Fibroblast of skin of right quadriceps (primary cell): ENCODE measurements at places on chromosomes 1 and 21.
A peak's percentile ranks its signal among the peaks of the same experiment; 100 is the strongest.

GRCh38 chr1:3630161-3630611, 5.4 kb downstream of the TPRG1L start:
- DNase-seq: no peak

- no peak for DNase-seq
These were observed 16.9 kb downstream of the FAAH start for GRCh38 chr1:46411010-46411405.

- peak; percentile 23 for DNase-seq
These were observed 52.6 kb downstream of the ABCA4 start for GRCh38 chr1:94068096-94068998.

DNA sequence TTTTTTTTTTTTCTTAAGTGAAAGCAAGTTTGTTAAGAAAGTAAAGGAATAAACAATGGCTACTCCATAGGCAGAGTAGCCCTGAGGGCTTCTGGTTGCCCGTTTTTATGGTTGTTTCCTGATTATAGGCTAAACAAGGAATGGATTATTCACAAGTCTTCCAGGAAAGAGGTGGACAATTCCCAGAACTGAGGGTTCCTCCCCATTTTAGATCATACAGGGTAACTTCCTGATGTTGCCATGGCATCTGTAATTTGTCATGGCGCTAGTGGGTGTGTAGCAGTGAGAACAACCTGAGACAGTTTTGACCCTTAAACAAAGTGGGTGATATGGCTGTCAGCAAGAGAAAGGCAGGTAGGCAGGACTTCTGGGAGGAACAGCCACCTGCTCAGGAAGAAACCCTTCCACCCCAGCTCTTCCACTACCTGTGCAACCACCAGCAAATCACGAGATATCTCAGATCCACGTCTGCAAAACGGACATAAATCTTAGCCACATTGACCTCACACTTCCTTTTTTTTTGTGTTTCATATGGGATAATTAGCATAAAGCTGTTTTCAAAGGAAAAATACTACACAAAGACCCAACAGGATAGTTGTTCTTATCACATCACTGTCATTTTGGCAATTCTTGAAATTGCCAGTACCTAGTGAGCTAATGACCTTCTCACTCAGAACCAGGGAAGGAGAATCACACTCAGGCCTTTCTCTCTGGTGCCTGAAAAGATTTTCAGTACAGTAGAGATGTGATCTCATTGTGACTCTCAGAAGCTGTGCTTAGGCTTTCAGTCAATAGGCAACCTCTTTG, 34.8 kb upstream of the DUSP10 start:
- no peak for DNase-seq

DNA sequence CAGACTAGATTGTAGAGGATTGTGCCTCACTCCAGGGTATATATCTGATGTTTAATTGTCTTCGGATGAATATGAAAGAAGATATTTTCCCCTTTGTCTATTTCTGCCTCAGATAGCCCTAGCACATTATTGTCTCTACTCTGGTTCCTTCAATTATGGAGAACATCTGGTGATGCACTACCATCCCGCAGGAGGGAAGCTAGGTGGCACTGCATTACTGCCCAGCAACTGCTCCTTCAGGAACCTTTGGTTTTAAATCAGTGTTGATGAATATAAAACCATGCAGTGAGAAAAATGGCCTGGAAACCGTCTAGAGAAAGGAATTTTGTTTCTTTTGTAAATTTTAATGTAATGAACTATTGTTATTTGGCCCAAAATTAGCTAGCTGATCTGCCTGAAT, 68.5 kb downstream of the GPR88 start:
- DNase-seq: peak; percentile 66

GRCh38 chr1:211549092-211549711, 29.8 kb downstream of the SLC30A1 start:
- no peak for DNase-seq

DNA sequence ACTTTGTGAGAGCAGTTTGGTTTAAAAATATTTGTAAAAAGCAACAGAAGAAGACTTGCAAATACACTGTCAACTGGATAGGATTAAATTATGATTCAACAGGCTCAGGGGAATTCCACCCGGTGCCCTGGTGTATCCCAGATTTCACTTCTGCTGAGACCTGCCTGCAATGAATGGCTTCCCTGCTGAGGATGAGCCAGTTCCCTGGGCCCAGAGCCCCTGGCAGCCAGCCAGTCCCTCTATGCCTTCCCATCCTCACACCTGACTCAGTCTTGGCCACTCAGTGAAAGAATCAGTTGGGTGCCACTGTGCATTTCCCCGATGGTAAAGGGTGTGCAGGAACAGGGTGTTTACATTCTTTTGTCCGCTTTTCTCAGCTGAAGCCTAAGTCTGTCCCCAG, 64.4 kb downstream of the KCTD3 start:
- peak; percentile 38 for DNase-seq

DNA sequence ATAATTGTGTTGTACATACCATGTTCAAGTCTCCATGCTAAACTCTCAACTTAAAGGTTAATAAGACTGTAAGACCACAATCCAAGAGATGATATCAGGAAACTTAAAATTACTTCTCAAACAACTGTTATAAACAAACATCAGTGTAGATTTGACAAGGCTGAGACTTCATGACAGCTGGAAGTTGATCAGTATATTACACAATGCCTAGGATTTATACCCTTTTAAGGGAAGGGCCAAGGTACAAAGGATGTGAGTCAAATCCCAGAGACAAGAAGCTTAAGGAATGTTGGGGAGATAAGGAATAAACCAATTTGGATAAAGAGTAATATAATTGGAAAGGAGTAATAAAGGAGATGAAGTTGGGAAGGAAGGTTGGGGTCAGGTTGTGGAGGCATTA, 98.8 kb downstream of the LBR start:
- no peak for DNase-seq

- peak; percentile 74 for DNase-seq
These were observed 892 bp downstream of the TYW3 start for GRCh38 chr1:74733604-74734484.

DNA sequence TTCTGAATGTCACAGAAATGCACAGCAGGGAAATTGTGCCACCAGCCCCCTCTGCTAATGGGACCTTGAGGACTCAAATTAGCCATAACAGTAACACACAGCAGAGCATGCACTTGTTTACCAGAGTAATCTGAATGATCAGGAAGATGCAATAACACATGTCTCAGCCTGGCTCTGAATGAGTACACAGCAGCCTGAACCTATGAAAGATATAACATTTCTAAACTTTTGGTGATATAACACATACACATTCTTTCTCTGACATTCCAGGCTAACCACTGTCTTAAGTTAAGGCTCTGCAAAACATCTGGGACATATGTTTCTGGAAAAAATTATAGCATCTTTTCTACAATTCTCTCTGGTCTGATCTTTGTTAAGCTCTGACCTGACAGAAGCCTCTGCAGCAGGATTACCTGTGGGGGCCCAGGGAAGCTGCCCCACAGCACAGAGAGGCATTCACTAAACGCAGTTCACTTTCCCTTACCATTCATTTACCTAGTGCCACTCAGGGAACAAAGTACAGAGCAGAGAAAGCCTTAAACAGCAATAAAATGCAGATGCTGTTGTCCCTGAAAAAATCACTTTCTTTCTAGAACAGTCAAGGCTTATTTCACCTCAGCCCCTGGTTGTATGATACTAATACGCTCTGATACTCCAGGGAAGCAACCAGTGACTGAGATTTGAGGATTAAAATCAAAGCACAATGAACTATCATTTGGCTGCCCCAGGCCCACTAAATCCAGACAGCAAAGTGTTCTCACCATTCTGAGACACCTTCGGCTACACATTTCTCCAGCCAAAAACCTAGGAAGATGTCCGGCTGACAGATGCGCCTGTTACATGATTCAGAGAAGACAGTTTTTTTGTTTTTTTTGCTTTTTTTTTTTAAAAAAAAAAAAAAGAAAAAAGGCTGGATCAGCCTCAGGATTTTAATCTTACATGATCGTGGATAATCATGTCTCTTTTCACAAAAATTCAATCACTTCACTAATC, 54.0 kb upstream of the CNN3 start:
- peak; percentile 75 for DNase-seq

- DNase-seq: no peak
These were observed 492 bp upstream of the PGM1 start for GRCh38 chr1:63592536-63593302.

GRCh38 chr1:13517193-13517812, 3.5 kb upstream of the LRRC38 start:
- DNase-seq: no peak

GRCh38 chr1:96688767-96689166, 32.8 kb upstream of the PTBP2 start:
- no peak for DNase-seq

DNA sequence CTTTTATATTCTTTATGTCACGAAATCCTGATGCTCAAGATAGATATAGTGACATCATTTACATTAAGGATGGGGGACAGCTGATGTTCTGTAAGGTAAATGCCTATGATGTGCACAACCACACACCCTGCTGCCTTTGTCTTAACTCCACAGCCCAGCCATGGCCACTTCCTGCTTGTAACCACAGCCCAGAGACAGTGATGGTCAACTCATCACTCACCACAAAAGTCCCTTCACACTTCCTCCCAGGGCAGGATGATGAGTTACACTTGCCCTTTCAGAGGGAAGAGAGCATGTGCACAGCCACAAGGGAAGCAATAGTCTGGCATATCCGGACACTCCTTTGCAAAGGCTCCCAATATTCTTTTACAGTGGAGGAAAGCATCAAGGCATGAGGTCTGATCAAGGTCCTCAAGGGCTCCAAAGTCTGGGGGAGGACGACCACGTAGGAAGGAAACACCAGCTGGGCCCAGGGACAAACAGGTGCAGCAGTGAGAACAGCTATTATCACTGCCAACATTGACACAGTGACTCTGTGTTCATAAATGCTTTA, 53.8 kb downstream of the PLPP3 start:
- peak; percentile 46 for DNase-seq

GRCh38 chr1:55916481-55916880, 662.9 kb downstream of the PLPP3 start:
- DNase-seq: peak; percentile 37

GRCh38 chr1:168535536-168535935, 8.3 kb downstream of the XCL2 start:
- DNase-seq: no peak

GRCh38 chr1:89939059-89939570, 55.8 kb upstream of the ZNF326 start:
- DNase-seq: no peak

- no peak for DNase-seq
These were observed 453.3 kb downstream of the COL11A1 start for GRCh38 chr1:102655034-102655433.

GRCh38 chr1:97488530-97488929, 432.3 kb downstream of the DPYD start:
- DNase-seq: no peak

DNA sequence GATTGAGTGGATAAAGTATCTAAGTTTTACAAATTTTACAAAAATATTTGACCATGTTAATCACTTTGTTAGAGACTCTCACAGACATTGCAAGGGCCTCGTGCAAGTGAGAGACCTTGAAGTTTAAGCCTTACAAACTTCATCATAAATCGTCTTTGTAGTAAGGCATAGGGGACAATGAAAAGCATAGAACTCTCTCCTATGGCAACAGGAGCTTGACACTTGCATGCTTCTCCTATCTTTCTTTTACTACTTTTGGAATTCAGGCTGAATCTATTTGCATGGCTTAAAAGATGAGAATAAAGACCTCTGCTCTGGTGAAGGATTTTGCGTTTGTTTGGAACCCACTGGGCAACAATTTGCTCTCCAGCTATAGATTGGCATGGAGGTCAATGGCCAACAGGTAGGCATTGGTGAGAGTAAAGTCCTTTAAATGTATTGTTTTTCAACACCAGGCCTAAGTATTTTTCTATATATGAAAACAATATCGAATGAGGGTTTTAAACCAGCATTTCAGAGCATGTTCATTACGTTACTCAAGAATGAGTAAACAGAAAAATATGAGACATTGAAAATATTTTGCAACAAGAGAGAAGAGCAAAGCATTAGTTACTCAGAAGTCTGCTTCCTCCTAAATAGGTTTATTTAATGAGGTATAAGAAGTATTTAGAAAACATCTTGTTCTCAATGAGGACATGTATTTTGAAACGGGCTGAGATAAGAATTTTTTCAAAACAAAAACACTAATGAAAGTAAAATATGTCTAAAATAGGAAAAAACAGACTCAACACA, 192.2 kb downstream of the TGFB2 start:
- DNase-seq: peak; percentile 77

DNA sequence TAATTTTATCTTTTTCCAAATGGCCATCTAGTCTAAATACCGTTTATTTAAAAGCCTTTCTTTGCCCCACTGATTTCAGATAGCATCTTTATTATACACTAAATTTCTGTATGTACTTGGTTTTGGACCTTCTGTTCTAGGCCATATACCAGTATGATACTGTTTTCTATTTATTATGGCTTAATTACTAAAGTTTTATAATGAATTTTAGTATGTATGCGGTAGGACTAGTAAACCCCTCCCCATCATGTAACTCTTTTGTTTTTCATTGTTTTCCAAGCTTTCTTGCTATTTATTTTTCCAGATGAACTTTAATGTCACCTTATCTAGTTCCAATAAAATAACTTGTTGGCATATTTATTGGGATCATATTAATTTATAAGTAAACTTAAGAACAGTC, 29.9 kb downstream of the KLHL20 start:
- no peak for DNase-seq

DNA sequence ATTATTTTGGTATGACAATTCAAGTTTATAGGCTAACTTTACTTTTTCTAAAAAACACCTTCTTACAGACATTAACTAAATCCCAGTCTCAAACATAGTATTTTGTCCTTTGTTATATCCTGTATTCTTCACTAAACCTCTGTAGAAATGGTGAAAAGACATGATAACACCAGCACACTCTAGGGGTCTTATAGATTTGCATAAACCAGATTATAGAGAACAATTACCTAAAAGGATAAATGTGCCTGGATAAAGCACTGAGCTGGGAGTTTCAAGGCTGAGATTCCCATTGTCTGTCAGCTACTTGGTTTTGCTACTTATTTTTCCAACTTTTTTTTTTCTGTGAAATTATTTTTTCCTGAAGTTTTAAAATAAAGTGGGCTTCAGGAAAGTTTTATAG, 1288.6 kb upstream of the TMPRSS15 start:
- no peak for DNase-seq

GRCh38 chr1:57772580-57773195, 348.8 kb upstream of the DAB1 start:
- DNase-seq: peak; percentile 27
